ENCODE measurements at places on chromosomes 5 and 9.

GRCh38 chr9:134028076-134028475, 2.8 kb downstream of the BRD3OS start:
- no peak for DNase-seq

DNA sequence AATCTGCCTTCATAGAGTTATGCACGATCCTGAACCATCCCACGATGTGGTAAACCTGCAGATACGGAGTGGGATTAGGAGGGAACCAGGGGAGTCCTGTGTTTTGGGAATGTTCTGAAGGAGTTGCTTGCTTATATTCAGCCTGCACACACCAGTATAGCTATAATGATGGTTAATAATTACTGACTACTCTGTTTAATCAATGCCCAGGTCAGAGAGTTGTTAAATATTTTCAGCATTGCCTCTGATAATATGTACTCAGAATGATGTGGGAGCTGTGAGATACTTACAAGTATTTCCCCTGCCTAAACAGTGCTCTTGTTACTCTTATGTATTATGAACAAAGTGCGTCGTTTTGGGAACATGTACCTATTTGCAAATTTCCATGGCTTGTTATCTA, 34.8 kb upstream of the STK32A start:
- no peak for DNase-seq

- no peak for DNase-seq
Observed at GRCh38 chr9:70859694-70860093, 261.7 kb downstream of the TRPM3 start.

DNA sequence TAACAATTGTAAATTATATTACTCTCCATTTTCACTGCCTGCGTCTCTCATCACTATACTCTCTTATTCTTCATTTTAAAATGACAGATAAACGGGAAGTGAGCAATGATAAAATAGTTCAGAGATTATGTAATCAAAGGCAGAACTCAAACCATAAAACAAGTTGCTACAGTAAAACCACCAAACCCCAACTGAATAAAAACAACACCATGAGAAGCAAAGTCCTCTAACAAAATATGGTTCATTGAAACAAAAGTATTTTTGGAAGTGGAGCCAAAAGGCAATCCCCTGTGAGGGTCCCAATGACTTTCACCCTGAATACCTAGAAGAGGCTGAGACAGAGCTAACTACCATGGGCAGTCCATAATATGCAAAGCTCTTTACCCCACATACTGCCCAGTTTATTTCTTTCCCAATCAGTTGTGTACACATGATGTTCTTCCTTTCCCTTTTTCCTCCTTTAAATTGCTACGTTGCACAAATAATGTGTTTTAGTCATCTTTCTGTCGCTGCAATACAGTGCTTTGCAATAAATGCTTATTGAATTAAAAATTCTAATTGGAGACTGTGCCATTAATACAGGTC, 64.0 kb upstream of the PTGER4 start:
- peak; percentile 85 for DNase-seq

All from common myeloid progenitor, CD34-positive (primary cell).